Dermis blood vessel endothelial cell (primary cell): ENCODE measurements at places on chromosomes 6 and 20. TPM values are rescaled to one million over a fixed set of nuclear protein-coding genes. Genes with fewer than 3 reads are reported as not detected.

CAP2 gene
- total RNA-seq: 2.6 and 3.3 TPM in 2 replicates

KIF6 gene
- total RNA-seq: 0.19 TPM in 1 of 2 replicates, not detected in the other

ADGRB3 gene
- not detected in 2 replicates for total RNA-seq

PAX1 gene
- total RNA-seq: not detected in 2 replicates

CARMIL1 gene
- total RNA-seq: 7.2 and 10.6 TPM in 2 replicates

HAO1 gene
- total RNA-seq: not detected in 2 replicates

CNKSR3 gene
- 12.1 and 15.5 TPM in 2 replicates for total RNA-seq

OR2W1 gene
- not detected in 2 replicates for total RNA-seq

BPIFB1 gene
- total RNA-seq: not detected in 2 replicates

DOK5 gene
- 0.34 and 0.51 TPM in 2 replicates for total RNA-seq

TFAP2C gene
- not detected in 2 replicates for total RNA-seq

NRSN1 gene
- not detected in 2 replicates for total RNA-seq

IMPG1 gene
- total RNA-seq: not detected in 2 replicates

SMPDL3A gene
- total RNA-seq: 4.8 and 6.3 TPM in 2 replicates

TCP11 gene
- total RNA-seq: 0.28 and 0.68 TPM in 2 replicates

C4B gene
- total RNA-seq: 1.2 and 2.6 TPM in 2 replicates

ENPP5 gene
- 0.17 TPM in 1 of 2 replicates, not detected in the other for total RNA-seq

DEF6 gene
- 0.88 and 1.0 TPM in 2 replicates for total RNA-seq

PSMF1 gene
- total RNA-seq: 32.7 and 65.0 TPM in 2 replicates

C6orf47 gene
- 20.6 and 28.6 TPM in 2 replicates for total RNA-seq

SPACA1 gene
- total RNA-seq: not detected in 2 replicates

PRRT1 gene
- 0.05 TPM in 1 of 2 replicates, not detected in the other for total RNA-seq

GRM1 gene
- total RNA-seq: 0.05 TPM in 1 of 2 replicates, not detected in the other

PCNA gene
- total RNA-seq: 131 and 240 TPM in 2 replicates

CAGE1 gene
- under 0.01 TPM in 1 of 2 replicates, not detected in the other for total RNA-seq

POLR1C gene
- total RNA-seq: 21.3 and 36.2 TPM in 2 replicates

COL11A2 gene
- total RNA-seq: 0.28 and 0.34 TPM in 2 replicates

C6orf58 gene
- total RNA-seq: not detected in 2 replicates

RBBP8NL gene
- total RNA-seq: not detected in 2 replicates

TUBB1 gene
- not detected in 2 replicates for total RNA-seq
